Stimulated activated CD4-positive, alpha-beta T cell treated with anti-CD3 and anti-CD28 coated beads, Interleukin-4, amount 100 ng/mL, for 24 hours (primary cell): ENCODE measurements at places on chromosomes 2 and 18.
A peak's percentile ranks its signal among the peaks of the same experiment; 100 is the strongest.

DNA sequence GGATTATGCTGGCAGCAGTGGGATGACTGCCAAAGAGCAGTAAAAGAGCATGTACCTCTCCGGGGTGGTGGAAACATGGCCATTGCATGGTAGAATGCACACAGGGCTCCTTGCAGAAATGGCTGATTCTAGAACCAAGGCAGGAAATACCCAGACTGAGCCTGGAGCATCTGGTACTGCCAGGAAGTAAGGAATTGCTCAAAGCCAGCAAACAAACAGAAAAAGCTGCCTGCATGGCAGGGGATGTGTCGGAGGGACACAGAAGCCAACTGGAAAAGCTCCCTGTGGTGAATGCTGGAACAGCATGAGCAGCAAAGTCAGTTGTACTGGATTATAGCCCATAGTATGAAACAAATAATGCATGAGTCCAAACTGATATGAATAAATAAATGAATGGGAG lies 78.0 kb upstream of the NFATC1 start:
- no peak for DNase-seq

GRCh38 chr2:178111743-178112142 lies 494 bp upstream of the RBM45 start:
- no peak for DNase-seq

- no peak for DNase-seq
Measured at GRCh38 chr2:195029804-195030654, 627.0 kb upstream of the SLC39A10 start.

GRCh38 chr2:10038716-10039115 lies 4.6 kb upstream of the KLF11 start:
- DNase-seq, result no peak

DNA sequence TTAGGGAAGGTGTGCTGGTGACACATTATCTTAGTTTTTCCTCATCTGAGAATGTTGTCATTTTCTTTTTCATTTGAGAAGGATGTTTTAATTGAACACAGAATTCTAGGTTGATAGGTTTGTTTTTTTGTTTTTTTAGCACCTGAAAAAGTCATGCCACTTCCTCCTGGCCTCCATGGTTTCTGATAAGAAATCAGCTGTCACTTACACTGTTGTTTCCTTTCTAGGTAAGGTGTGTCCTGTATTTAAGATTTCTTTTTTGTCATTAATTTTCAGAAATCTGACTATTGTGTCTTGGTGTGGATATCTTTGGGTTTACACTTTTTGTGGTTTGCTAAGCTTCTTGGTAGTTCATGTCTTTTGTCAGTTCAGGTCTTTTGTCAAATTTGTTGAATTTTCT lies 99.3 kb downstream of the ROCK1 start:
- DNase-seq, result no peak

- no peak for DNase-seq
Measured at GRCh38 chr2:45543257-45543656, 67.8 kb downstream of the SRBD1 start.

DNA sequence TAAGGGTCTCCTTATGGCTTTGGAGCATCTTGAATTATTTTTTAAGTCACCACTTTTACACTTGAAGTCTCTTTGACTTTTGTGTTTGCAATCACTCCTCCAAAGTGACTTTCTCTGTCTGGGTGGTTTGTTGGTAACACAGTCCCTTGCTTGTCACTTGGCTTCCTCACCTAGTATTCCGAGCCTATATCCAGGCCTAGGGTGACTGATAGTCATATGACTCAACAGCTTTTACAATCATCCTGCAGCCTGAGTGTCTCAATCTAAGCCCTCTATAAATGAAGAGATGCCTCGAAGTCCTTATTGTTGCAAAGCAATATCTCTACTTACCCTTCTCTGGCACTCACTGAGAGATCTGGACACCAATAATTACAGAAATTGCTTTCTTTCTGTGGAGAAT lies 53.9 kb upstream of the SETBP1 start:
- no peak for DNase-seq

DNA sequence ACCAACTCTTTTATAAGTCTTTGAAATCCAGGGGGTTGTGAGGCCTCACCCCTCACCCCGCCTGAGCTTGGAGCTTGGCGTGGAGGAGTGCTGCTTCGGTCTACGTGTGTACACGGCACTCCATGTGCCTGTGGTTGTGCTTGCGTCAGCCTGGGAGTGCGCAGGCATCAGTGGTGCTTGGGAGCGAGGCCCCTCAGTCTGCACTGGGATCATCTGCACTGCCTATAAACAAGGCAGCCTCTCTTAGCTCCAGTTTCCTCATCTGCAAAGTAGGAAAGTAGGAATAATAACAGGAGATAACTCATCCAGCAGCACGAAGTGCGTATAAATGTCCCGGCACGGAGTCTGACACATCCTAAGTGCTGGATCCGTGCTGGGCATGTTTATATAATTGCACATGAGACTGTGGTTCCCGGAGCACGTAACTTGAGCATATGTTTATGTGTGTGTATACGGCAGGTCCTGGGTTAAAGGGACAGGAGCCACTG lies 1.2 kb downstream of the GYPC start:
- peak; percentile 59 for DNase-seq

DNA sequence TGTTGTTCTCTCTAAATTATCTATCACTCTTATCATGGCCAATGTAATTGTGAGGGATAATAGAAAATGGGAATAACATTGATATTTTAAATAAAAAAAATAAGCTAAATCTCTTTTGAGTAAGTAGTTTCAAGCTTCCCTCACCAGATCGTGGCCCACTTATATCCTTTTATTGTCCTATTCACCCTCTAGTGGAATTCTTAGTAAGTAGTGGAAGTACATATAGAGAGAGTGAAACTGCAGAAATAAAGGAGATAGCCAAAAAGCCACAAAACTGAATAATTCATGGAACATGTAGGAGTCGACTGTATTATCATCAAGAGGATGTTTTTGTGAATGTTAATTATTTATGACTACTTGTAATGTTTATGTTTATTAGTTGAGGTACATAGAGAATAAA lies 66.1 kb upstream of the DTNA start:
- no peak for DNase-seq

DNA sequence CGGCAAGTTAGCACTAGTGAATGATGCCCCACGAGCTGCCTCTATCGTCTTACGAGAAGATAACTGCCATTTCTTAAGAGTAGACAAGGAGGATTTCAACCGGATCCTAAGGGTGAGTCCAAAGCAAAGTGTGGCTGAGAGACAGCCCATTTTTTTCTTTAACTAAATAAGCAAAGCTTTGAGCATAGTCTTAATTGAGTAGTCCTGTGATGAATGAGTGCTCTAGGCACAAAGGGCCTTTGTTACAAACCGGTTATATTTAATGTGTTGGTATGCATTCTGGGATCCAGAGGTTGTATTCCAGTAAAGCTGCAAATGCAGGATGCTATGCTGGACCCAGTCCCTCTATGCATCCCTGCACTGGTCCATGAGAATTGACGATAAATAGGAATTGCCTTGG lies 86.9 kb upstream of the MAP3K20 start:
- DNase-seq, result no peak

DNA sequence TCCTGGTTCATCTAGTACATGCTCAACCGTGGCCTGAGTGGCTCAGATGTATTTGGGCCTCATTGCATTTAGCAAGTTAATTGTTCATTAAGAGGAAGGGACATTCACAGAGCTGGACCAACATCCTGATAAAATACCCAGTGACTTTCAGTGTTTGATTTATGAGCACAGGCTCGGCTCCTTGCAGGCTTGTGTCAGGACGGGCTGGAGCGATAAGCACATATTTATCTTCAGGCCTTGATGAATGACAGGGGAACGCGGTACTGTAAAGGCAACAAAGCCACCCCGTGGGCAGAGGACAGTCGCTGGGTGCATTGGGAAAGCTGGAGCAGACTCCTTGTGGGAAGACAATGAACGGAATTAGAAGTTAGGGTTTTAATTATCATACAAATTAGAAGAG lies 548.6 kb upstream of the HS6ST1 start:
- DNase-seq, result no peak

GRCh38 chr2:52054824-52055223 lies 1022.9 kb upstream of the NRXN1 start:
- no peak for DNase-seq

DNA sequence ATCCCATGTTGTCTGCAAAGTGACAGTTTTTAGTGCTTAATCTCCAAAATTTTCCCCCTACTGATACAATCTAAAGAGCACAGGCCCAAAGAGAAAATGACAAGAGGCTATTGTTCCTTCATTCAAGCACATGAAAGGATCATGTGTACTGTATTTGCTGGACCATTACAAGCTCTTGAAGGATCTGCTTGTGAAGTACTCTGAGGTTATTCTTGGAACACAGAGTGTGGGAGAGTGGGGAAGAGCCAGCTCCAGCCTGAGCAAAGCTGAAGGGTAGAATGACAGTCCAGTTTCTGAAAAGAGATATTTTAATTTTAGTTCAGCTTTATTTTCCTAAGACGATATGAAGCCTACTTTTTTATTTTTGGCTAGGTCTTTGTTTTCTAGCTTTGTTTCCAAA lies 112.2 kb downstream of the GALNT3 start:
- DNase-seq, result no peak

DNA sequence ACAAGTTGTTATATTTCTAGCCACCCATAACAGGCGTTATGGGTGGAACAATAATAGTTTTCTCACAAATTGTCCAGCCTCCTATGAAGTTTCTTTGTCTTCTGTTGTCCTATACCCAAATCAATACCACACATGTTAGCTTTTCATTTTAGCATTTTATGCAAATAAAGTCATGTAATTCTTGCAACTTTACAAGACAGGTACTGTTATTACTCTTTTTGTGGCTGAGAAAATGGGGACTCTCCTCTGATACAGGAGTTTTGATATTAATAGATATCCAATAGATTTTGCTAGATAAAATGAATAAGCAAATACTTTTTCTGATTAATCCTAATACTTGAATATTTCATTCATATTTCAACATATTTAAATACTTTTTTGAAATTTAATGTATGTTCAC lies 151.0 kb downstream of the PMAIP1 start:
- no peak for DNase-seq

DNA sequence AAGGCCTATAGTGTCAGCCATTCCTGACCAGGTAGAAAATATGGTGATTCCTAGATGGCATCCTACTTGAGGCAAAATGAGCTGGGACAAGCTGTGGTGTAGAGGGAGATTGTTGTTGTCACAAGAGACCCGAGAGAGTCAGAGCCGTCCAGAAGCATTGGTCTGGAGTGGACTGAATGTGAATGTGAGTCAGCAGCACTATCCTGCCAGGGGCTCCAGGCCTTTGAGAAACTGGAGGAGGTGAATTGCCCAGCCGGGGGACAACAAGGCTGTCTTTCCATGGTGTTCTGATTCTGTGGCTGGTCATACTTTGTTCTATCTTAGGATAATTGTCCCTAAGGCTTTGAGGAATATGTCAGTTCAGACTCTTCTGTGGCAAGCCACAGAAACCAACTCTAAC lies 29.4 kb upstream of the EIF2AK3 start:
- no peak for DNase-seq

GRCh38 chr2:160574468-160575140 lies 81.0 kb upstream of the RBMS1 start:
- no peak for DNase-seq

GRCh38 chr2:224442071-224442967 lies 40.4 kb upstream of the FAM124B start:
- no peak for DNase-seq

DNA sequence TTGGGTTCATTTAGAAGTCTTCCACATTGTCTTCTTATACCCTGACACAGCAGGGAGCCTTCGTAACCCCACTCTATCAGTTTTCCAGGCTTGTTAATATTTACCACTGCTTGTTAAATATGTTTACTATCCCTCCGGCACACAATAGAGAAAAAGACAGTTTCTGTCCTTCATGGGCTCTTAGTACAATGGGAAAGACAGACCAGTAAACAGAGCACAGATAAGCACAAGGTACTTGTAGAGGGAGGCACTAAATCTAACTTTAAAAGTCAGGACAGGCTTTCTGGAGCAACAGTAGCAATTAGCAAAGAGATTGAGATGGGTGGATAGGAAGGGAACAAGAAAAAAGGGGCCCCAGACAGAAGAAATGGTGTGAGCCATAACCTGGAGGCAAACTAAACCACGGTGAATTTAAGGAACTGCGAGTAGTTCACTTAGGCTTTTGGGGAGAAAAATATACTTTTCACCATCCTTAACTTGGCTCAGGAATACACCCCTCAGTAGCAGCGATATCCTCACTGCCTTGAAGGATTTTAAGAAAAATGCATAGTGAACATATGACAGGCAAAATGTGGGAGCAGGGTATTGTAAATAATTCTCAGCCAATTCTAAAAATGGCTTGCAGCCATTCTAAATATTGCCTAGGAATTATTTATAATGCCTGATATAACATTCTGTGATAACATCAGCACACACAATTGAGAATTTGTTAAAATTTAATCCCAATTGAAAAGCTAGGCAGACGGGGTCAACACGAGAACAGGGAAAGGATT lies 383.7 kb downstream of the CDH2 start:
- no peak for DNase-seq

GRCh38 chr2:31296641-31297287 lies 62.8 kb downstream of the EHD3 start:
- no peak for DNase-seq

DNA sequence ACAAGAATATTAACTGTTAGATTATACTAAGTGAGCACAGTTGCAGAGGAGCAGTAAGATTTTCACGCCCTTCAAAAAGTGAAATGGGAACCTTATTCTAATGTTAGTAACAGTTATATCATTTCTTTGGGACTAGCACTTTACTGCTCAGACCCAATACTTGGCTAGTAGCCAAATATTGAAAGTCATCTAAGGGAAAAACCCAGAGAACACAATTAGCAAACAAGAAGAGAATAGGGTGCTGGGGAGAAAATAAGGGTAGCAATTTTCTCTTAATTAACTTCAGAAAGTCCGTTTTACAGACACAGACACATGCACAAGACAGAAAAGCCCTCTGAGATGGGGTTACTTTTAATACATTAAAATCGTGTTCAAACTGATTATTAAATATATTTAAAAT lies 71.8 kb downstream of the ID2 start:
- DNase-seq, result no peak

- DNase-seq, result no peak
Measured at GRCh38 chr18:21264651-21265050, 22.6 kb downstream of the GREB1L start.

DNA sequence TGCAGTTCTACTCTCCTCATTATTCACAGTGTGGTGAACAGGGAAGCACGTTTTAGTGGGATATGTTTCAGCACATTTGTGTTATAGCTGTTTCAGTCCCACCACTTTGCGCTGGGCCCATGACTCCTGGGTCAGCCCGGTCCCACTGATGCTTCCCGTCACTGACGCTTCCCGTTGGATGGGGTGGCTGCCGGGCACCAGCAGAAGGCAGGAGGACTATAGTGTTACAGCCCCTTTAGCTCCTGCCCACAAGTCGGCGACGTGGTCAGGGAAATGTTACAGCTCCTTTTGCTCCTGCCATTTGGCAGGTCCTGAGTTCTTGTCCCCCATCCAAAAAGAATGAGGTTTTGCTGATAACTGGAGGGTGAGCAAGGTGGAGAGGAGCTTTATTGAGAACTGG lies 732.2 kb downstream of the NR4A2 start:
- DNase-seq, result no peak

GRCh38 chr2:176664478-176664877 lies 395.2 kb downstream of the MTX2 start:
- DNase-seq, result no peak
